ENCODE measurements at places on chromosomes 3 and 15. TPM values are rescaled to one million over a fixed set of nuclear protein-coding genes. Genes with fewer than 3 reads are reported as not detected.

Gene RARB
- 0.74 TPM for total RNA-seq

Gene COL6A5
- total RNA-seq = 0.15 TPM

Gene GTF2A2
- 143 TPM for total RNA-seq

GRCh38 chr3:10954740-10955139 lies 37.8 kb upstream of the SLC6A1 start:
- H3K4me1 ChIP-seq = no peaks in the 10 kb centered on the region
- H3K4me3 ChIP-seq = no peak overlapping the region

GRCh38 chr3:155190691-155191090 lies 102.8 kb downstream of the STRIT1 start:
- H3K4me1 ChIP-seq = no peaks in the 10 kb centered on the region
- H3K27ac ChIP-seq = no peak overlapping the region
- no peak for DNase-seq
- no peaks in the 10 kb centered on the region for H3K27me3 ChIP-seq
- no peaks in the 10 kb centered on the region for H3K36me3 ChIP-seq

Gene PLSCR4
- total RNA-seq = 54.8 TPM

DNA sequence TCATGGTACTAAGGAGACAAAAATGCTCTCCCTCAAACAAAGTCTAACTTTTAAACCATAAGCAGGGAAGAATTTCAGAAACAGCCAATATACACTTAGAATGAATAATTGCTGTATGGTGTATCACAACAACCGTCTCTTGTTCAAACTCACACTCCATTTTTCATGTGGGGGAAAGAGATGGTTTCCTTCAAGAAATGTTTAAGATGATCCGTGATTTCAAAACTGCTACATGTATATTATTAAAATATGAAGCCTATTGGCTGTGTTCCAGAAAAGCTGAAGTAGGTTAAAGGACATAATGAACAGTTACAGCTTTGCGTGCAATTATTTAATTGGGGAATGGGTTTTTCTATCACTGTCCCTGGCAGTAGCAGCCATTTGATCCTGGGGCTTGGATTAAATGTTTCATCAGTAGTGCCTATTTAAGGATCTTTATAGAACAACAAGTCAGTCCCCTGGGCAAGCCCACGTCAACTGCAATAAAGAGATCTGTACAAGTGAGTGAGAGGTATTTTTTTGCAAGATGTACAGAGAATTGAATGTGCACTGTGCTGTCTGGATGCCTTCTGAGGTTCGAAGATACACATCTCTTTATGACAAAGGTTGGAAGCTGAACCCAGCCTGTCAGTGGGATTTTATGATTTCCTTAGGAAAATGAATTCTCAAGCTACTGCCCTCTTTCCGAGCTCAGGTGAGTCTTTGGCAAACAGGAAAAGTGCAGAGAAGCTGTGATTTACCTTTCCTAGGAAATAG lies 337.2 kb upstream of the RARB start:
- H3K27ac ChIP-seq = no peak overlapping the region
- H3K27me3 ChIP-seq = no peaks in the 10 kb centered on the region
- DNase-seq = no peak
- H3K36me3 ChIP-seq = no peaks in the 10 kb centered on the region
- no peaks in the 10 kb centered on the region for H3K4me1 ChIP-seq
- no peak overlapping the region for H3K4me3 ChIP-seq

Gene NOX5
- 0.17 TPM for total RNA-seq

DNA sequence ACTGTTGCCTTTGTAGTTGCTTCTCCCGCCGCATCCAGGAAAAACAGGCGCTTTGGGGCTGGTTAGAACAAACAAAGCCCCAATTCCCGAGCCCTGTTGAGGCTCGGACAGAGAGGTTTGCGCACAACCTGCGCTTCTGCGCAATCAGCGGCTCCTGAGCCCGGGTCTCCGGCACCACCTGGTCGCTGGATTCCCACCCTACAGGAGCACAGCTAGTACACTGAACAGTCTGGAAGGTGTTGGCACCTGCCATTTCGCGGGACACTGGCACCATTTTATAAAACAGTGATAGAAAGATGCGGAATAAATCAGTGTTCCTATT lies 13.8 kb downstream of the ZIC4 start:
- H3K4me3 ChIP-seq = no peak overlapping the region
- H3K27me3 ChIP-seq = peaks cover 94% of the 10 kb centered on the region
- no peak overlapping the region for H3K27ac ChIP-seq
- no peak for DNase-seq

DNA sequence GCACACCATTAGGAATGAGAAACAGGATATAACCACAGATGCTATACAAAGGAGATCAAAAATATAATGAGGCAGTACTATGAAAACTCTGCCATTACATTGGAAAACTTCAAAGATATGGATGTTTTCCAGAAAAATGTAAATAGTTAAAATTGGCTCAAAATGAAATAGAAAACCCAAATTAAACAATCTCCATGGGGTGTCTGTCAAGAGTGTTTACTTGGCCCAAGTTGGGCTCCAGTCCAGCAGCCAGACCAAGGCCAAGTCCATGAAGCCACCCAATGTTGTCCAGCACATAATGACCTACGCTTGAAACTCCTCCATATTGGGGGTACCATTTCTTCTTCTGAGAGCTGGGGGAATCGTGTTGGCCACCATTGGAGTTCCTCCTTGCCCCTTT lies 37.1 kb downstream of the CTXND1 start:
- no peak overlapping the region for H3K27ac ChIP-seq
- no peaks in the 10 kb centered on the region for H3K4me1 ChIP-seq
- no peaks in the 10 kb centered on the region for H3K36me3 ChIP-seq
- no peak for DNase-seq
- no peak overlapping the region for H3K4me3 ChIP-seq

Gene ACAN
- 0.17 TPM for total RNA-seq

GRCh38 chr3:96931119-96931862 lies 116.9 kb downstream of the EPHA6 start:
- no peak overlapping the region for H3K27ac ChIP-seq
- no peaks in the 10 kb centered on the region for H3K4me1 ChIP-seq
- H3K27me3 ChIP-seq = no peaks in the 10 kb centered on the region
- no peak for DNase-seq
- no peaks in the 10 kb centered on the region for H3K36me3 ChIP-seq
- no peak overlapping the region for H3K4me3 ChIP-seq

- DNase-seq = no peak
- no peak overlapping the region for H3K4me3 ChIP-seq
- H3K27me3 ChIP-seq = no peaks in the 10 kb centered on the region
- H3K27ac ChIP-seq = no peak overlapping the region
- H3K4me1 ChIP-seq = no peaks in the 10 kb centered on the region
These were observed 79.8 kb upstream of the SLC6A1 start for GRCh38 chr3:10912786-10913185.

GRCh38 chr3:48997714-48998637 lies 7.9 kb downstream of the P4HTM start:
- H3K27me3 ChIP-seq = no peaks in the 10 kb centered on the region
- H3K36me3 ChIP-seq = no peaks in the 10 kb centered on the region

GRCh38 chr3:71524672-71525071 lies 58.9 kb downstream of the FOXP1 start:
- no peaks in the 10 kb centered on the region for H3K27me3 ChIP-seq
- H3K27ac ChIP-seq = no peak overlapping the region
- H3K4me1 ChIP-seq = no peaks in the 10 kb centered on the region
- no peak overlapping the region for H3K4me3 ChIP-seq
- H3K36me3 ChIP-seq = no peaks in the 10 kb centered on the region

GRCh38 chr3:127829537-127829936 lies 7.2 kb upstream of the MGLL start:
- no peaks in the 10 kb centered on the region for H3K4me1 ChIP-seq
- H3K27me3 ChIP-seq = no peaks in the 10 kb centered on the region
- no peak overlapping the region for H3K4me3 ChIP-seq
- no peaks in the 10 kb centered on the region for H3K36me3 ChIP-seq
- H3K27ac ChIP-seq = no peak overlapping the region
- no peak for DNase-seq

DNA sequence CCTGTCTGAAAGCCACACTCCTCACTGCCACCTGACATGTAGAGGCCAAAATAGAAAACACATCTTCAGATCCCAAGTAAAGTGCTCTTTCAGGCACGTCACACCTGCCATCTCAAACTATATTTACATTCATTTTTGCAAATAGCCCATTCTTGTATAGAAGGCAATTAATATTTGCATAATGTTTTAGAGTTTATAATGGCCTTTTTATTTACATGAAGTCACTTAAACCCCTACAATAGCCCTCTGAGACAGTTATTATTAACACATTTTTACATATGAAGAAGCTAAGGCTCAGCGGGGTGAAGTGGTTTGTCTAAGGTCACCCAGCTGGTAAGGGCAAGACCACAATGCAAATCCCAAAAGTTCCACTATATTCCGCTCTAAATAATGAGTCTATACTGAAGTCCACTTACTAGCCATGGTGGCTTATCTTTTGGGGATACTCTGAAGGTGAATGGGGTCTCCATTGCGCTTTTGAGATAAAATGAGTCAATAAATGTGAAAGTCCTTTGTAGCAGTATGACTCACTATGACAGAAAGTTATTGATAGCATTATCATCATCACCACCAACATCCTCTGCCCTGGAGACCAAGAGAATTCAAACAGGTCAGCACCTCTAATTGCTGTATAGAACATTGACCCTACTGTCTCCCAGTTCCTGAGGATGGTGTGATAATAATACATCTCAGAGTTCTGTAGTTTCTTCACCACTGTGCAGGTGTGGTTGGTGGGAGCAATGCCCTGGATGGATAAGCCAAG lies 155.9 kb upstream of the BCL6 start:
- no peak overlapping the region for H3K27ac ChIP-seq
- no peak overlapping the region for H3K4me3 ChIP-seq
- no peaks in the 10 kb centered on the region for H3K27me3 ChIP-seq
- H3K4me1 ChIP-seq = no peaks in the 10 kb centered on the region
- DNase-seq = no peak

- H3K27me3 ChIP-seq = no peaks in the 10 kb centered on the region
- H3K4me1 ChIP-seq = no peaks in the 10 kb centered on the region
- H3K4me3 ChIP-seq = no peak overlapping the region
- DNase-seq = no peak
- H3K27ac ChIP-seq = no peak overlapping the region
These were observed 31.4 kb upstream of the UACA start for GRCh38 chr15:70794596-70795310.

Gene TP63
- not detected for total RNA-seq

GRCh38 chr3:57500506-57500905 lies 43.6 kb downstream of the DNAH12 start:
- DNase-seq = peak; percentile 22
- no peaks in the 10 kb centered on the region for H3K4me1 ChIP-seq
- H3K27ac ChIP-seq = no peak overlapping the region

Gene PDE12
- 24.4 TPM for total RNA-seq

DNA sequence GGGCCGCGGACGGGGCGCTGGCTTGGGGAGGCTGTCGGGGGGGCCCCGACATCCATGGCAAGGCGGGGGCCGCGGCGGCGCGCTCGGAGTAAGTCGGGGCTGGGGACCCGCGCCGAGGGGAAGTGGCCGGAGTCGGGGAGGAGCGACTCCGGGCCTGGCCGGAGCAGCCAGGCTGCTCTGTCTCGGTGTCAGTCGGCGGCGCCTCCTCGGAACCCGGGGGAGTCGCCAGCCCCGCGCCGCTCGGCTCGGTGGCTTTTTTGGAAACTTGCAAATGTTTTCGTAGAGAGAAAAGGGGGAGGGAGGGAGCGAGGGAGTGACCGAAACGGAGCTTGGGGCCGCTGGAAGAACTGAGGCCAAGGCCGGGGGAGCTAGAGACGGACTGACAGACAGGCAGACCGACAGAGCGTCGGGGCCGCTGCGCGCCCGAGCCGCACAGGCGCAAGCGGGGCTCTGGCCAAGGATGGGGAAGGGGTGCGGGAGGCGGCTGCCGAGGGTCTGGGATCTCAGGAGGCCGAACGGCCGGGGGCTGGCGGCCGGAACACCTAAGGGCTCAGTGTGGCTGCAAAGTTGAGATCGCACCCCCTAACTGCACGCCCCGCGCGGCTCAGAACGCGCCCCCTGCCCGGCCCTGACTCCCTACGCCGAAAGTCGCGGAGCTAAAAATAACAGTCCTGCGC lies 5.0 kb downstream of the PTH1R start:
- H3K27ac ChIP-seq = peak overlapping the region; percentile 19
- H3K36me3 ChIP-seq = no peaks in the 10 kb centered on the region
- peaks cover 7% of the 10 kb centered on the region for H3K4me1 ChIP-seq
